Activated T-helper 1 cell treated with anti-CD3 and anti-CD28 coated beads, Interleukin-2, amount 50 U/mL, for 16 hours (primary cell): ENCODE measurements at places on chromosomes 3 and 15.

DNA sequence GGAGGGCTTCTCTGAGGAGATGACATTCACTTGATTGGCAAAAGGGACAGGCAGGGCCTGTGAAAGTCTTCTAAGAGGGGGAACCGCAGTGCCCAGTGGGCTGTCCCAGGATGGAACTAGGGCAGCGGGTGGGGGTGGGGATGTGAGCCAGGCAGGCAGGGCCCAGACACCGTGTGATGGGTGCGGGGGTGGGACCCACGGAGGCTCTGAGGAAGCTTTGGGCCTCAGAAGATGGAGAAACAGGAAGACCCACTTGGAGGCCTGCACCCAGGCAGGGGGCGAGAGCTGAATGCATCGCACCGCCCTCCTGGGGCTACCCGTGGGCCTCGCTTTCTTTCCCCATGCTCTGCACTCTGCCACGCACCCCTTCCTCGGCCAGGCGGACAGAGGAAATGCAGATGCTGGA is 32.9 kb upstream of the ACAD9 start:
- no peak for DNase-seq

DNA sequence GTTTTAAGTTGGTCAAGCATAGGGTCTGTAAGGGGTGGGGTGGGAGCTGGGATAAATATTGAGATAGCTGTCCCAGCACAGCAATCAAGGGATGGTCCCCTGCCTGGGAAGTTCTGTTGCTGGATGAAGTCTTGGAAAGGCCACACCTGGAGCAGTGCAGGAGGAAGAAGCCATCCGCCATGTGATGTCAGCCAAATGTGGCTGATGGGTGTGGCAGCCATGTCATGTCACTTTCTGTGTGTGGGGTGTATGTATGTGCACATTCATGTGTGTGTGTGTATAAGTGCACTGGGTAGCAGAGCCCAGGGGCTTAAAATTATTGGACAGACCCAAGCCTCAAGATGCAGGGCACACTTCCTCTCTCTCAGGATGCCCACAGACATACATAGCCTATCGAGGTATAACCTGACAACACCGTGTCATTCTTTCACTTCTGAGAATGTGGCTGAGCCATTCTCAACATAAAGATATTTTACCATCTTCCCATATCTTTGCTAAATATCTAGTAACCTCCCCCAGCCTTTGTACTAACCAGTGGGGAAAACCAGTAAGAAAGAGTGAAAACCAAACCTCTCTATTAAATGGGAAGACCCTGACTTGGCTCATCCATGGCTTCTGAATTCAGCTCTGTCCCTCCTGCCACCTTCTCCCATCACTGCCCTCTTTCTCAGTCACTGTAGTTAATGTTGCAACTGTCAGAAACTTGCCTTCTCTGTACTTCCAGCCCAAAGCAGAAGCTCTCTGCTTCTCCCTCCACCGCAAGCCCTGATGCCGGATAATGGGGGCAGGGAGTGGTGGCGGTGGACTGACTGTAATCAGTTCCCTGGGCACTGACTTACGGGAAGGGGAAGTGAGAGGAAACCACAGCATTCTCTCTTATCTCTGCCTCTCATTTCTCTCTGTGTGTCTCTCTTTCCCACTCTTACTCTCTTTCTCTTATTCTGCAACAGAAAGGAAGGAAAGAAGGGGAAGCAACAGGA is 11.2 kb downstream of the TNFSF10 start:
- no peak for DNase-seq

- no peak for DNase-seq
Observed at GRCh38 chr3:108412121-108412750, 98.2 kb downstream of the MYH15 start.

GRCh38 chr15:74387141-74387541 is 19.7 kb upstream of the CYP11A1 start:
- no peak for DNase-seq

GRCh38 chr3:114411811-114412803 is 118.3 kb downstream of the TIGIT start:
- no peak for DNase-seq

GRCh38 chr3:38457111-38458003 is 3.7 kb downstream of the ACVR2B start:
- no peak for DNase-seq

- no peak for DNase-seq
Observed at GRCh38 chr3:42486814-42487565, 15.5 kb upstream of the VIPR1 start.
